NCI-H460 (cell line): ENCODE measurements at places on chromosomes 5 and 9. TPM values are rescaled to one million over a fixed set of nuclear protein-coding genes. Genes with fewer than 3 reads are reported as not detected.

- DNase-seq: no peak
These were observed 654.3 kb downstream of the ANXA1 start for GRCh38 chr9:73805853-73806458.

GRCh38 chr9:88672874-88673689 is 138.1 kb downstream of the NXNL2 start:
- DNase-seq: no peak

PCDHB9 gene
- total RNA-seq: 0.40 and 0.69 TPM in 2 replicates

UBE2QL1 gene
- 0.20 and 0.29 TPM in 2 replicates for total RNA-seq

GRCh38 chr5:42989190-42989589 is 50.9 kb downstream of the ANXA2R start:
- no peak for DNase-seq

TMEM215 gene
- total RNA-seq: not detected in 2 replicates

DNA sequence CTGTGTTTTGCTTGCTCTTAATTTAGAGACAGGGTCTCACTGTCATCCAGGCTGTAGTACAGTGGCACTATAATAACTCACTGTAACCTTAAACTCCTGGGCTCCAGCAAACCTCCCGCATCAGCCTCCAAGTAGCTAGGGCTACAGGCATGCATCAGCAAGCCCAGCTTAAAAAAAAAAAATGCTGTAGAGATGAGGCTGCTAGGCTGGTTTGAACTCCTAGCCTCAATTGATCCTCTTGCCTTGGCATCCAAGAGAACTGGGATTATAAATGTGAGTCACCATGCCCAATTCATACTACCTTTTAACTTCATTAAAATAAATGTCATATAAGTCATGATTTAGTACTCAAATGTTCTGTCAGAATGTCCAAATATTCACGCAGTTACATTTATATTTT is 2195.7 kb upstream of the C9orf72 start:
- DNase-seq: no peak

DNA sequence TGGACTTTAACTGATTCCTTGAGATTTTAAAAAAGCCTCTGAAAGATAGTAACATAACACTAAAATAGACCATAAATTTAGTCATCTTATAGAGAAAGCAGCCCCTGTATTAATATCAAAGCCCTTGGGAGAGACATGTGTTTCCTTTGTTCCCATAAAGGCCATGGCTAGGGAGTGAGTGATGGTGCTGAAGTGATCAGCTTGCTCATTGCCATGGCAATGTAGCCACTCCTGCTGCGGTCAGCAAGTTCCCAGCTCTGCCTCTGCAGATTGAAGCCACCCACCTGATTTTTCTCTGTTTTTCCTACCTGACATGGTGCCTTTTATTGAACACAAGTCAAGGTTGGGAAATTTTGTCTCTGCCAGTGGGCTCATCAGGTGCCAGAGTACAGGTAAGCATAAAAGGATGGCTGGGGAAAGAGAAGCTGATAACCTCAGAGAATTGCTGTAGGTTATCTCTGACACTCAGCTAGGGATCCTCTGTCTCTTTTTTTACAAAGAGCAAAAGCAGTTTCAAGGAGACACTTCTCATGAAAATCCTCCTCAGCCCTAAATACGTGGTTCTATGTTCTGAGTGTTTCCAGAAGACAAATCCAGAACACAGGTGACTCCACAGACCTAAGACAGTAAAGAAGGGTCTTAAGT is 296.3 kb upstream of the NMUR2 start:
- DNase-seq: no peak

MEIKIN gene
- not detected in 2 replicates for total RNA-seq

GRCh38 chr9:82535432-82535998 is 527.4 kb downstream of the RASEF start:
- no peak for DNase-seq
